ENCODE measurements at places on chromosomes 2 and 18.

- no peak for DNase-seq
Observed at GRCh38 chr2:44348400-44348799, 12.9 kb downstream of the PREPL start.

DNA sequence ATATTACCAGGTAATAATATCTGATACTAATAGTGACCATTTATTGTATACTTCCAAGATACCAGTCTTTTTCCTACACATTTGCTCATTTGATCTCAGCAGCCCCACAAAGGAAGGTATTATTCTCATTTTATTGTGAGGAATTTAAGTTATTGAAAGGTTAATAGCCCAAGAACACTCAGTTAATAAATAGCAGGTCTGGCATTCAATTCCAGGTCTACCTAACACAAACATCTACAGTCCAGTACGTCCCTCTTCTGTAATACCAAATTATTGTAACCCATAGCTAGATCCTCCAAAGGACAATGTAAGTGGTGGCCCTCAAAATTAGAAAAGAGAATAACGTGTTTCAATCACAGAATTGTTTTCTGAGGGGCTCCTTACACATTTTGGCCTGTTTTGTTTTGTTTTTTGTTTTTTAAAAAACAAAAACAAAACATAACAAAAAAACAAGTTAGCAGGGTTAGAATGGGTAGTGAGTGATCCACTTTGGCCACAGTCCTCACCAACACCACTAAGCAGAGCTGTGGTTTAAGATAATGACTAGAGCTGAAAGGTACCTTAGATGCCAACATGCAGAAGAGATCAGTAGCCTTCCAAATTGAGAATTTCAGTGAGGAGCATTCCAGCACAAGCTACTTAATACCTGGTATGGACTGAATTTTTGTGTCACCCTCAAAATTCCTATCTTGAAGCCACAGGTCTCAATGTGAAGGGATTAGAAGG, 137.5 kb downstream of the DYM start:
- no peak for DNase-seq

DNA sequence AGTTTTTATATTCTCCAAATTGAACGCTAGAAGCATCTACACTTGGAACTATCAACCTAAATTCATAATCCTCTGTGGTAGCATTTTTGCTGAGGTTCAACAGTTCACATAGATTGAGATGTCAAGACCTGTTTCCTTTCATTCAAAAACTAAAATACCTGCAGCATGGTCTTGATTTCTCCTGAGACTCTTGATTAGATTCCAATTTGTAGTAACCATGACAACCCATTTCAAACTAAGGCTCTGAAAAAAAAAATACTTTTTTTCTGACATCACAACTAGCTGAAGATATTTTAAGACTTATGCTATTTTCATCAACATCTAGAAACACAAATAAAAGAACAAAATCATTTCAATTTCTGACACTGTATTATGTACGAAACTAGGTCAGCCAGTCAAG, 29.8 kb downstream of the COBLL1 start:
- DNase-seq: no peak

DNA sequence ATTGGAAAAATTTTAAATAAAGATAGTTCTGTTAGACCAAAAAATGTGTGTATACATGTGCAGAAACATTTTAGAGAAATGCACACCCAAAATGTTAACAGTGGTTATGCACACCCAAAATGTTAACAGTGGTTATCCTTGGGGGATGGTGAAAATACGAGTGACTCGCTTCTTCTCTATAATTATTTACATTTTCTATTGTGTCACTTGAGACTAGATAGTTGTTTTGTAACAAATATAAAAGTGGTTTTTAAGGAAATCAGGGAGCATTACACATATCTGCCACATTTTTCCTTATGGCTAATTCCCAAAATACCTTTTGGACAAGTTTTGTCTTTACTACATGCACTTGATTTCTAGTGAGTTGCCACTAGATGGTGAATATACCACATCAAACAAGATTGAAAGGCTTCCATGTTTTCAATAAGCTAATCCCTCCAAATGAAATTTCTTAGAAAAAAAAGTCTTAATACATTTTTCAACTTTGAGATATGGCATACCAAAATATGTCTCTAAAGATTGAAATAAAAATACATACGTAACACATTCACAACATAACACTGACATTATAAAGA, 9.0 kb upstream of the HIBCH start:
- no peak for DNase-seq

DNA sequence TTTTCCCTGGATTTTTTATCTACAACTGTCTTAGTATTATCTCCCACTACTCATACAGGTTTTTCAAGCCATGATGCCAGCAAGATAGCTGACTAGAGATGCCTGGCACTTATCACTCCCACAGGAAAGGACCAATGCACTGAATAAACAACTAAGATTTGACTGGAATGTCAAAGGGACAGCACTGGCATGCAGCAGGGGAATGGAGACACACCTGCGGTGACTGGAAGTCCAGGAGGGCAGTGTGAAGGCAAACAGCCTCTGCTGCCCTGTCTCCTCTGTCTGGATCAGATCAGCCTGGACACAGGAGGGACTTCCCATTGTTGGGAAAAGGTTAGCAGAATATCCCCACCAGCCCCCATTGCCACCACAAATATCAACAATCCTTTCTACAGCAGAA, 85.1 kb downstream of the TMEM237 start:
- no peak for DNase-seq
